ENCODE measurements at places on chromosomes 5 and 9.

GRCh38 chr9:107394264-107394663 lies 95.3 kb downstream of the KLF4 start:
- DNase-seq = no peak

DNA sequence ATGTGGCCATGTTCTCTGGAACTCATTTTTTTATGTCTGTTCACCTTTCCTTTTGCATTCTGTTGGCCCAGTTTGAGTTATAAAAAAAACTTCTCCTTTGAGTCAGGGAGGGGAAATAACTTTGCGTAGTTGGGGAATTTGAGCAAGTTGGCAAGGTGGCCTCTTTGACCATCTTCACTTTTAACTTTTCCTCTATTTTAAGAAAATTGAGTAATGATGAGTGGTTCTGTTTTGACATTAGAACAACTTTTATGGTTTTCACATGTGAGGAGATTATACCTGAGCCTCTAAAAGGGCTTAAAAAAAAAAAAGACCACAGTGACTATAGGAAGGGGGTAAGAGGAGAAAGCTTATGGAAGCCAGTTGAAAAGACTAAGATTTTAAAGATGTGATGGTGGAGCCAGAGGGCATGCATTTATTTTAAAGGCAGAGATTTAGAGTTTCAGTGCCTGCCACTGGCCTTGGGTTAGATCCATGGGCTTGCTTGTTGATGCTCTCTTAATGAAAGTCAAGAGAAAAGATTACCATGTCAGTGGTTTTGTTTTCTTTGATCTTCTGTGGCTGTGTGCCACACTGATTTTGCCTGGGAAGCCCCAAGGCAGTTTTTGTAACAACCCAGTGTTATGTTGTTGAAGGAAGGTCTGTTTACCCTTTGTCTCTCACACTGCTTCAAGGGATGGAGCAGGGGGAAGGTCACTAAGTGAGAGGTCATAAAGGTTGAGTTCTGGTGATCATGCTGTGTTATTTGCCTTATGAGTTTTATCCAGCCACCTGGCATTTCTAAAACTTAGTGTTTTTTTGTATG lies 219.7 kb upstream of the CD180 start:
- no peak for DNase-seq

GRCh38 chr5:106648401-106648800 lies 1022.3 kb downstream of the EFNA5 start:
- DNase-seq = no peak

- no peak for DNase-seq
These were observed 15.2 kb upstream of the SPATA9 start for GRCh38 chr5:95697781-95698681.

GRCh38 chr5:90191352-90192045 lies 218.1 kb downstream of the CETN3 start:
- DNase-seq = no peak

- DNase-seq = no peak
These were observed 48.0 kb upstream of the DMRT3 start for GRCh38 chr9:928363-929042.

DNA sequence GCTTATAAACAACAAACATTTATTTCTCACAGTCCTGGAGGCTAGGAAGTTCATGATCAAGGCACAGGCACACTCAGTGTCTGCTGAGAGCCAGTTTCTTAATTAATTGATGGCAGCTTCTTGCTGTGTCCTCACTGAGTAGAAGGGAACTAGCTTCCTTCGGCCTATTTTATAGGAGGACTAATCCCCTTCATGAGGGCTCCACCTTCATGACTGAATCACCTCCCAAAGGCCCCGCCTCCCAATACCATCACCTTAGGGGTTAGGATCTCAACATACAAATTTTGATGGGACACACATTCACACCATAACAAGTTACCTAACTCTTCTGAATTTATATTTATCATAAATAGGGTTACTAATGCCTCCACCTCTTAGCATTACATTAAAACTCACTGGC lies 129.8 kb downstream of the GNAQ start:
- DNase-seq = no peak

DNA sequence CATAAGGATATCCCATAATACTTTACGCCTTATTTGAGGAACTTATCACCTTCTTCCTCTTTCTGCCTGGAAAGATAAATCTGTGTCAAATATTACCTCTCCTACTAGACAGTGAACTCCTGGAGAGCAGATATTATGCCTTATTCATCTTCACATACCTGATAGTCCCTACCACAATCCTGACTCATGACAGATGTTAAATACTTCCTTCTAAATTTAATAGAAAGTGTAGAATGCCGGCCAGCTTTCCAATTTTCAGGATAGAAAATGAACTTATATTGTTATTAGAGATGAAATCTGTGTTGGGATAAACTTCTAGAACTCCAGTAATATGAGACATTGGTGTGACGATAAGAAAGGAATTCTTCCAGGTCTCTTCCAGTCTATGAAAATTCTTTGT lies 89.0 kb downstream of the GCNT4 start:
- DNase-seq = no peak

- DNase-seq = no peak
These were observed 577.4 kb downstream of the ACTL7B start for GRCh38 chr9:108278341-108278740.

DNA sequence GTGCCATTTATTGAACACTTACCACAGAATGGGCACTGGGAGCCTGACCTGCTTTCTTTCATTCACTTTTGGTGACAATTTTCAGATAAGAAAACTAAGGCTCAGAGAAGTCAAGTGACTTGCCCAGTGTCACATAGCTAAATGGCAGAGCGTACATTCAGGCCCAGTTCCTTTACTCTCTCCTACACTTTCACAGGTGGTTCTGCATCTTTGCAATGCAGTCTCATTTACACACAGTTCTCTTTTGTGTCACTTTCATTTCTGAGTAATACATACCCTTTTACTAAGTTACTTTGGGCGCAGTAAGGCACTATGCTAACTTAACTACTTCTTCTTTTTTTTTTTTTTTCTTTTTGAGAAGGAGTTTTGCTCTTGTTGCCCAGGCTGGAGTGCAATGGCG lies 8.3 kb downstream of the NFIL3 start:
- no peak for DNase-seq

- DNase-seq = peak; percentile 18
These were observed 24.5 kb upstream of the MVB12B start for GRCh38 chr9:126301985-126302603.

DNA sequence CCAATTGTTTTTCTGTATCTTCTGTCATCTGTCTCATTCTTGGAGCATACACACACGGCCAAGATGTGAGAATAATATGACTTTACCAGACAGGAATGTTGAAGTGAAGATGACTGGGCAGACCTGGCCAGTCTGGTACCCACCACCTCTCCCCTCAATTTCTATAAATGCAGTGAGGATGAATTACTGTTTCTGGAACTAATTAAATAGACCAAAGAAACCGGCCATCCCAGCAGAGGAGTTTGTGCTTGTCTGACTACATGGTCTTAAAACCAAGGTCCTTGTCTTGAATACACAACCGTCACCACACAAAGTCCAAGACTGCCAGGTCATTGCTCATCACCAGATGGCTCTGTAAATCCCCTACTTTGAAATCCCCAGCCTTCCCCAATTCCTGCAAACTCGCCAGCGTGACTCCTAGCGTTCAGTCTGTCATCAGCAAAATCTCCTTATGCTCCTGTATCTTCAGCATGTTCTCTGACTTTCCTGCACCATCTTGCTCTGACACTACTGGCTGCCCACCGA lies 147.2 kb downstream of the PDE4D start:
- peak; percentile 46 for DNase-seq

DNA sequence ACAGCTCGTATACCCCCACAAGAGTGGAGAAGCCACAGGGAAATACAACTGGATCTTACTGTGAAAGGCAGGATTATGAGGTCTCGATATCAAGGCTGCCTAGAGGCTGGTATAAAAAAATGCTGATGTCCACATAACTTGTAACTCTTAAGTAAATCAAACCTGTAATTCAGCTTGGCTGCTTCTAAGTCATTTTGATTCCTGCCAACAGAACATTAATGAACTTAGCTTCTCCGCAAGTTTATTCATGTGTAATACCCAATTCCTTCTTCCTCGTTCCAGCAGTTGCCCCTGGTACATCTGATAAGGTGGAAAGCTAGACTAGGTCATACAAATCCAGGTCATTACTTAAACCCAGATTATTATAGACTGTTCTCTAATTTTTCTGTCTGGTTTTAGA lies 16.4 kb upstream of the SMIM15 start:
- DNase-seq = no peak

GRCh38 chr9:36625006-36625615 lies 52.4 kb downstream of the MELK start:
- DNase-seq = peak; percentile 54

- DNase-seq = no peak
These were observed 9.3 kb upstream of the AFAP1L1 start for GRCh38 chr5:149262315-149262714.

- DNase-seq = no peak
These were observed at the start of gene PDE8B for GRCh38 chr5:77210091-77210963. PDE8B (plus strand) TSS chr5:77210680; CDS start chr5:77210926, 246 bp downstream.

- no peak for DNase-seq
These were observed 1.4 kb upstream of the DAB2 start for GRCh38 chr5:39426051-39426745.

GRCh38 chr9:95108777-95109176 lies 208.7 kb downstream of the FANCC start:
- no peak for DNase-seq

DNA sequence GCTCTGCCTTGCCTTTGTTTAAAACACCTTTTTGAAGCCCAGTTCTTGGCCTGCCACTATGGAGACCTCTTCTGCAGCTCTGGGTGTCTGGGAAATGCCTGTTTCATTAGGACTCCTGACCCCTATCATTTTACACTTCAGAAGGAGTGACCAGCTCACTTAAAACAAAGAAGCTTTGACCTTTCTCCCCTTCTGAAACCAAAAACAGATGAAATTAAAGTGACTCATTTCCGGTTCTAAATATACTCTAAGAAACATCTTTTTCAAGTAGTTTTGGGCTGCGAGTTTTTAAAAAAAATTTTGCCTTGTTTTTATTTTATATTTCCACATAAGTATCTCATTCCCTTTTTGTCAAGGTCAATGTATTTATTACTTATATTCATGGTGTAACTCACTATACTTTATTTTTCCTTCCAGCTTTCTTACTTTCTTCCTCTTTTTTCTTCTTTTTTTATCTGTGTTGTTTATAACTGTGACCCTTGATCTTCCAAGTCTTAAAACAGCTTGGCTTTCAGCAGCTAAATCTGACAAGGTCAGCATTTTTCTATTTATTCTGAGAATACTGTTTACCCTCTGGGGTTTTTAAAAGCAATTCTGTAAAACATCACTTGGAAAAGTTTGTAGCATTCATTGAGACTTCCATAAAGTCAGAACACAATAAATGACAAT lies 672.9 kb downstream of the NR2F1-AS1 start:
- peak; percentile 23 for DNase-seq

DNA sequence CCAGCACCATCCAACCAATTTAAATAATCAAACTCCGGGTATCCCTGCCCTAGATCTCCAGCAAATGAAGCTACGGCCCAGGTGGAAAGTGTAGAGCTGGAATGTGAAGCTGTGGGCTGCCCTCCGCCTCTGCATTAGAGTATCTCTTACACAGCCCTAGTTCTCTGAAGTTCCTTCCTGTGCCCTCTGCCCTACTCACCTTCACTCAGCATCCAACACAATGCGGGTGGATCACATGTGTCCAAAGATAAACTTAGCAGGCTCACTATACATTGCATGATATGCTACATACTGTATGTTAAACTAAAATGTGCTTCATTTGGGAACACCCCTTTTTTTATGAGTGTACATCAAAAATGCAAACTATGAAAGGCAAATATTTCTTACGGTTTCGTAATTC lies 70.0 kb upstream of the RAD23B start:
- DNase-seq = no peak

GRCh38 chr9:129620669-129621295 lies at the start of gene C9orf50:
C9orf50 (minus strand) TSS chr9:129621101; CDS start chr9:129620574, 527 bp downstream.
- DNase-seq = no peak

GRCh38 chr5:71895546-71895945 lies 176.5 kb downstream of the CARTPT start:
- DNase-seq = no peak

DNA sequence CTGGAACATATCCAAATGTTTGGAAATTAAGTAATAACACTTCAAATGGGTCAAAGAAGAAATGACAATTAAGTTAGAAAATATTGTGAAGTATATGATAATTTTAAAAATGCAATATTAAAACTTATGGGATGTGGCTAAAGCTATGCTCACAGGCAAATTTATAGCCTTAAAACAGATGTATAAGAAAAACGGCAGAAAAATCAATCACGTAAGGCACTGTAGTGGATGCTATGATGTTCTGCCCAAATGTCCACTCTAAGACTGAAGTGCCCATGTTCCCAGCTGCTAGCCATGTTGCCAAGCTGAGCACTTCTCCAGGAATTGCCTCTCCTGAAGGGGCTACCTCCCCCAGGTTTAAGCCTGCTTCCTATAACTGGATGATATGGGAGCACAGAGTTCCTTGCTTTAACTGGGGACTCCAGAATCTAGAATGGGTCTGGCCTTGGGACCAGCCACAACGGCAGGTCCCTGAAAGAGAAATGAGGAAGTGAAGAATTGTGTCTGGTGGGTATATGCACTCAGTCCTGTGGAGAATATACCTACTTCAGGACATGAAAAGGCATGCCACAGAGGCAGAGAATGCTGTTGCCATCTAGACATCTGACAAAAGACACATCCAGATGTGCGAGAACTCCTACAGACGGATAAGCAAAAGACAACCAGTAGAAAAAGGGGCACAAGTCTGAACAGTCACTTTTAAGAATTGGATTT lies 78.2 kb upstream of the RXRA start:
- DNase-seq = no peak

DNA sequence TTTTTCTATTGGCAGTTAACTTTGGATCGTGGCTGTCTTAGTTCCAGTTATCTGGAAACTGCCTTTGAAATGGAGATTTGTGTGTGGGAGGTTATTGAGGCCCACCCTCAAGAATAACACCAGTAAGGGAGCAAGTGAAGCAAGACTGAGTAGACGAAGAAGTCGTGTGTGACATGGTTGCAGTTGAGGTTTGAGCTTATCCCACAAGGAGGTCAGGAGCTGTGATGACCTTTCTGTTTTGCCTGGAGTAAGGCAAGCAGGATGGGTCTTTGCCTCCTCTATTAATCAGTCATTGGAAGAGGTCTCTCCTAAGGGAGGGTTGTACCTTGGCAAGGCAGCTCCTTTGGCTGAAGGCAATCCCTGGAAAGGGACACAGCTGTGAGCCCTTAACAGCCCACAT lies 49.6 kb upstream of the CTXN3 start:
- DNase-seq = no peak

All from GM04503 (cell line).